ENCODE measurements at places on chromosomes 4 and X.

DNA sequence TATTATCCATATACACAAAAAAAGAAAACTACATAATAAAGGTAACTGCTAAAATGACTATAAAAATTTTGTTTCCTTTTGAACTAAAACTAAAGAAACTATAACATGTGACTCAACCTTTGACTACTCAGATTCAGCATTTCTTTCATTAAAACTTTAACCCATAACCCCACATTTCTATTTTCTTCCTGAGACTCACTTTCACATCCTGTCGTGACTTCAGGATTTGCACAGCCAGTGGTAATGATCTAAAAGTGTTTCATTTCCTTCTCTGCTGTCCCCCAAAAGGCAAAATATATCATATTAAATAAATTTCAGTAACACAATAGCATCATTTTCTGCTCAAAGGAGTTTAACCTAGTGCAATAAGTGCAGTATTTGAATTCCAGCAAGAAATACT is 1022.4 kb upstream of the DIAPH2 start:
- DNase-seq = no peak

DNA sequence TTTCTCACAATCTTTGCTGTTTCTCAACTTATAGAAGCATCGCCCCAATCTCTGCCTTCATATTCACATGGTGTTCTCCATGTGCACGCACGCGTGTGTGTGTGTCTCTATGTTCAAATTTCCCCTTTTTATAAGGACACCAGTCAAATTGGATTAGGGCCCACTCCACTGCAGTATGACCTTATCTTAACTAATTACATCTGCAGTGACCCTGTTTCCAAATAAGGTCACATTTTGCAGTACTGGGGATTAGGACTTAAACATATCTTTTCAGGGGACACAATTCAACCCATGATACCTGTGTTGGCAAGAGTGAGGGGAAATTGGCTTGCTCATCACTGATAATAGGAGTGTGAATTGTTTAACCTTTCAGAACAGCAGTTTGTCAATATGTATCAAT is 66.5 kb upstream of the MAGEA10 start:
- no peak for DNase-seq

- peak; percentile 0 for DNase-seq
Observed at GRCh38 chr4:143700416-143701352, at the start of gene FREM3. Gene FREM3 (minus strand): TSS chr4:143700675. CDS start chr4:143700675, 0 bp downstream.

- DNase-seq = no peak
Observed at GRCh38 chrX:85378461-85378860, 1.0 kb downstream of the POF1B start.

GRCh38 chr4:8748236-8748575 is 123.4 kb downstream of the HMX1 start:
- DNase-seq = no peak

GRCh38 chrX:46588263-46588662 is 14.7 kb downstream of the CHST7 start:
- no peak for DNase-seq

DNA sequence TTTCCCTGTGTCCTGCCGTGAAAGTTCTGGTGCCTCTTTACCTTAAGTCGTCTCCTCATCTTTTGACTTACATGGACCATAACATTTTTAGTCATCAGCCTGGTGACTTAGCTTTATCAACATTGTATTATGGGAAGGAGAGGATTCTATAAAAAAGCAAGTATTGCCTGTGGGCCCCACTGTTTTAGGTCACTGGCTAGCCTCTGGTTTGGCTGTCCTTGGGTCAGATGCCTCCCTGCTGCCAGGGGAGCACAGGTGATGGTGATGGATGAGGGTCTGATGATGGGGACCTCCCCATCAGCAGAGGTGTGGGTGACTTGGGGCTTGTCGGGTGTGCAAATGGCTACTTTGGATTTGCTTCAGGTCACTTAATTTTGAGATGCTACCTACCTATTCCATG is 51.8 kb downstream of the FAM193A start:
- DNase-seq = no peak

DNA sequence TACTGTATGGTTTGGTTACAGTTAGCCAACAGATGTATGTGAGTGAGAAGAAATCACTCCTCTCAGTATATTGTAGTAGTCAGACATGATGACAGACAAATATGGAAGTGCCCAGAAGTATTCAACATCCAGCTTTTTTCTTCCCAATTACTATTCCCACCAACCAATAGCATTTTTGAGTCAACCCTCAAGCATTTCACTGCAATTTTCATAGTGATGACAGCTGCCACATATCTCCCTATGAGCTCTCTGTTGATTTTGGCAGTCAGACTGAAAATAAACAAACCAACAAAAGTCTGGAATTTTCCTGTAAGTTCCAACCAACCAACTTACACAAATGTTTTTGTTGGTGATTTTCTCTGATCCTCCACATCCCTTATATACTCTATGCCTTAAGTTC is 8.2 kb upstream of the TRAM1L1 start:
- no peak for DNase-seq

DNA sequence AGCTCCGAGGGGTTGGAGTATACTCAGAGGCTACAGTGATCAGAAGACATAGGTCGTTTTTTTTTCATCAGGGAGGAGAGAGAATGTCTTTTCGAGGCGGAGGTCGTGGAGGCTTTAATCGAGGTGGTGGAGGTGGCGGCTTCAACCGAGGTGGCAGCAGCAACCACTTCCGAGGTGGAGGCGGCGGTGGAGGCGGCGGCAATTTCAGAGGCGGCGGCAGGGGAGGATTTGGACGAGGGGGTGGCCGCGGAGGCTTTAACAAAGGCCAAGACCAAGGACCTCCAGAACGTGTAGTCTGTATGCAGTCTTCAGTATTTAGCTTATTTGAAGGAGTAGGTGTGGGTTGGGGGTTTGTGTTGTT is 500 bp downstream of the GAR1 start:
- peak; percentile 20 for DNase-seq

DNA sequence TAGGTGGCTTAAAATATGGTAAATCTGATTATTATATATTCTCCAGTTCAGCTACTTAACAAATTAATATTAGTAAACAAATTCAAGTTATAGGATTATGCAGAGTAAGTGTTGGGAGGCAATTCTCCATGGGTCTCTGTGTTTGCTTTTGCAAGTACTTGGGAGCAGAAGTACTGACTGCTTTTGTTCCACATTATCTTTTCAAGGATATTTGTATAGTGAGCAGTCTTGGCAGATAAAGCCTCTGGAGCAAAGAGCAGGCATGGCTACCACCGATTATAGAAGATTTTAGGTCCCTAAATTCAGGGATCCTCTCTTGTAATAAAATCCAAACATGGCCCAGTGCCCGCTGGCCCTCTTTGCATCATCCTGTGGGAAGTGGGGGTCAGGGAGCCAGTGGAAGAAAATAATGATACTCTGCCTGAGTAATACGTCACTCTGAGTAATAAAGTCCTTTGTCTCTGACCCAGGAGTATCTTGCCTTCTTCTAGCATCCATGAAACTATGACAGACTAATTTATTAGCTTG is 23.2 kb downstream of the NDNF start:
- DNase-seq = no peak

- DNase-seq = no peak
Observed at GRCh38 chr4:66906314-66906713, 639.0 kb downstream of the CENPC start.

- DNase-seq = no peak
Observed at GRCh38 chr4:6152869-6153705, 47.3 kb downstream of the JAKMIP1 start.

DNA sequence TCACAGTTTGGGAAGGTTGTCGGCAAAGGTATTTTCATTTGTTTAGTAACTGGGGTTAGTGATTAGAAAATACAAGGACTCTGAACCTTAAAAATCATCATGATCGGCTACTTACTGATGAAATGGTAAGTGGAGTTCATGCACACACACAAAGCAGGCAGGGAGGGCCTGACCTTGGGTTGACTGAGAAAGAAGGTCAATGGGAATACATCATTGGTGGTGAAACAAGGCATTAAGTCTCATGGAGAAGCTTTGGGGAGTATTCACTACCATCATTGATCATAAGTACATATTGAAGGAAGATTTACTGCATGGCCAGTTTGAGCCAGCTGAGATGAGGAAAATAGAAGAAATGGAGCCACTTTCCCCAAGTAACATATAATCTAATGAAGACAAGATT is 74.4 kb downstream of the LUZP4 start:
- no peak for DNase-seq

- DNase-seq = no peak
Observed at GRCh38 chr4:41362621-41363383, 106.1 kb downstream of the UCHL1 start.

- DNase-seq = no peak
Observed at GRCh38 chrX:123450222-123450621, 266.1 kb downstream of the GRIA3 start.

DNA sequence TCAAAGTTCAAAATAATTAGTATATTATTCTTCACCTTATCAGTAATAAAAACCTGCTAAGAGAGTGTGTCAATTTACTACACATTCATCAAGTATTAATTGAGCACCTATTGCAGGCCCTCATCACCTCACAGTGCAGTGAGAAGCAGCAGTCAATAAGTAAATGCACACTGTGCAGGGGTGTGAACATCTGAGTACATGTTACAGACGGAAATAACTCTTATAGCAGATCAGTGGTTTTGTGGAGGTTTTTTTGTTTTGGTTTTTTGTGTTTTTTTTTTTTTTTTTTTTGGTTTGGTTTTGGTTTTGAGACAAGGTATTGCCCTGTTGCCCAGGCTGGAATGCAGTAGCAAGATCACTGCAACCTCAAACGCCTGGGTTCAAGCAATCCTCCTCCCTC is 20.3 kb downstream of the KLF3 start:
- DNase-seq = no peak

GRCh38 chr4:742742-743311 is 37.2 kb downstream of the PCGF3 start:
- peak; percentile 72 for DNase-seq

- DNase-seq = no peak
Observed at GRCh38 chr4:143026459-143027170, 158.1 kb upstream of the USP38 start.

- peak; percentile 25 for DNase-seq
Observed at GRCh38 chr4:16001484-16001858, 38.5 kb upstream of the FGFBP2 start.

DNA sequence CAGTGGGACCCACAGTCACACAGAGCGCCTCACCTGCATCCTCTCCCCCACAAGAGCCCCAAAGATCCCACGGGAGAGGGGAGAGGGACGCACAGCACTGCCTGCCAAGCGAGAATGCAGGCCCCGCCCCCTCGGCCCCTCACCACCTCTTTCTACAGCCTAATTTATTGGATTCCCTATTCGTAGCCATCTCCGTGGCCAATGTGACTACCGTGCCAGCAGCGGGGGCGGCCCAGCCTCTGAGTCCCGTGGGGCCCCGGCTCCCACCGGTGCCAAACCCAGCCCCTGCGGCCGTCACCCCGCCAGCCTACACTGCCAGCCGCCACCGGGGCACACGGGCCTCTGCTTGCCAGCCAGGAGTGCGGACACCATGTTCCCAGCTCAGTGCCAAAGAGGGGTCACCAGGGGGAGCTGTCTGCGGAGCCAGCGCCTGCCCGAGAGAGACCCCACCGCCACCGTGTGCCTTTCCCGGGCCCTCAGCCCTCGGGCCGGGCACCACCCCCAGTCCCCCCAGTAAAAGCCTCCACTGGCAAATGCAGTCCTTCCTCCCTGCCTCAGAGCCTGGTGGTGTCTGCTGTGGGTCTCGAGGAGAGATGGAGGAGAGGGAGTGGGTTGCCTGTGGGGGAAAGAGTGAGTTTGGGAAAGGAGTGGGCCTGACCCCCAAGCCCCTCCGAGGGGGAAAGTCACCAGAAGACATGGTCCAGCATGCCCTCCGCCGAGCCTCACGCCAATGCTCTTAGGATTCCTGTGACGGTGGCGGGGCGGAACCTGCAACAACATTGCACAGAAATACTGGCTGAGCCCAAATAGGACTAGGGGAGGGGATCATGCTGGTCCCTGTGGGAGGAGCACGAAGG is 19.6 kb upstream of the PLXNB3 start:
- DNase-seq = no peak

GRCh38 chr4:139532947-139533346 is 23.1 kb downstream of the SETD7 start:
- no peak for DNase-seq

DNA sequence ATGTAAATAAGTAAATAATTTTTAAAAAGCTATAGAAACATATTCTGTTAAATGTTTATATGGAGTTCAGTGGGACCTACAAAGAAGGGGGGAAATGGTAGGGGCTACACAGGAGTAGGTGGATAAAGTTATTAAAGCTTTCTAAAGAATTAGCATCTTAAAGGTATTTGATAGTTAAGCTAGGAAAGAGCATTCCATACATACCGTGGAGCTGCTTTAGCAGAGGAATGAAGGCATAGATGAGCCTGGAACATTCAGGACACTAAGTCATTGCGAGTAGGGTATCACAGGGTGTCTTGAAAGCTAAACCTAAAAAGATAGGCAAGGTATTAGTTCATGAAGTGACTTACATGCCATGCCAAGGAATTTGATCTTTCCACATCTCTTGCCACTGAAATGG is 60.4 kb downstream of the SLC10A6 start:
- DNase-seq = no peak

DNA sequence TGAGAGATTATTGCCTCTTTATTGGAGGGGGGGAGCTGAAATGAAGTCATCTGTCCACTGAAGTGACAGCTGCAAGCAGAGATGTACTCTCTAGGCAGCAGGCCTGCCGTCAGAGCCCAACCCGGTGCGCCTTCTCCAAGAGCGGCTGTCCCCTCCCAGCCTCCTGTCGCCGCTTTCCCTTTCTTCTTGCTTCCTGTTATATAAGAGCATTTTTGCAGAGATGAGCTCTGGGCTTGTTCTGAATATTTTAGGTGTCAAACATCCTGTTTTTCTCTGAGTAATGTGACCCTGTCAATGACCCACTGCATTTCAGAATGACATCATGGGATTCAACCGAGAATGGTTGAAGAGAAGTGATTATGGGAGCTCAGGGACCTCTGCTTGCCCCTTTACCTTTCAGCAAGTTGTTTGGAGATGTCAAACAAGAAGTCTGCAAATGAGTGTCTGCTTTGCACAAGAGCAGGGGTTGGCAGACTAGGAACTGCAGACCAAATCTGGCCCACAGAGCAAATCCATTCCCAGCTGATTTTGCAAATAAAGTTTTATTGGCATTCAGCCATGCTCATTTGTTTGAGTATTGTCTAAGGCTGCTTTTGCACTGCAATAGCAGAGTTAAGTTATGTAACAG is 79.9 kb downstream of the SLC9A6 start:
- DNase-seq = no peak

DNA sequence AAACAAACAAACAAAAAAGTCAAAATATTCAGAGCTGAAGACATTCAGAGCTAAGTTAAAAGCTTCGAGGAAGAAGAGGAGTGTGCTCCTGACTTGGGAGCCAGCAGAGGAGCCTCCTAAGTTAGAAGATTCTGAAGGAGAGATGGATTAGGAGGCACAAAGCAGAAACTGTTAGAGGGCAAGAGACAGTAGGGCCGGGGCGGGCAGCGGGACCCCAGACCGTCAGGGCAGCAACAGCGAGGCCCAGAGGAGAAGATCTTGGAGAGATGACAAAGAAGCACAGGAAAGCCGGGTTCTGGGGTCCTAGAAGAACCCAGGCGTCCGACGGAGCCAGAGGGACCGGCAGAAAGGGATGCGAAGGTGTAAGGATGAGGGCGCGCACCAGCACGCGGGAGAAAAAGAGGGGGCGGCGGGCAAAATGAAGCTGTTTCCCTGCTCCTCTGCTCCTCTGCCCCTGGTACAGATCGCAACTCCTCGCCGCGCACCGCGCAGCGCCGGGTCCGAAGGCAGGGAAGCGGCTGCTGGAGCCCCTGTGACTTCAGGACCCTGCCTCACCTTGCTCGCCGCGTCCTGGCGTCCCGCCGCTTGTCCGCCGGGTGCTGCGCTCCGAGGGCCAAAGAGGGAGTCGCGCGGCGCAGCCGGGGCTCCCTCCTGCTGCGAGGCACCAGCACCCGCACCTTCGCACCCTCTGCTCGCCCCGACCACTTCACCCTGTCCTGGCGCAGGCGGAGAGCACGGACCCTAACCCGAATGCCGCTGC is 477 bp downstream of the KLHL13 start:
- no peak for DNase-seq

- DNase-seq = no peak
Observed at GRCh38 chr4:123517971-123518370, 121.4 kb downstream of the SPRY1 start.
